Activated T-cell treated with anti-CD3 and anti-CD28 coated beads, Interleukin-2, amount 50 U/mL, for 72 hours (primary cell): ENCODE measurements at places on chromosomes 12 and 14. TPM values are rescaled to one million over a fixed set of nuclear protein-coding genes. Genes with fewer than 3 reads are reported as not detected.

GRCh38 chr14:70735043-70735442 lies 74.3 kb downstream of the MAP3K9 start:
- H3K36me3 ChIP-seq, result no peaks in the 10 kb centered on the region
- H3K4me1 ChIP-seq, result no peaks in the 10 kb centered on the region
- H3K27ac ChIP-seq, result no peak overlapping the region
- H3K4me3 ChIP-seq, result no peak overlapping the region

DNA sequence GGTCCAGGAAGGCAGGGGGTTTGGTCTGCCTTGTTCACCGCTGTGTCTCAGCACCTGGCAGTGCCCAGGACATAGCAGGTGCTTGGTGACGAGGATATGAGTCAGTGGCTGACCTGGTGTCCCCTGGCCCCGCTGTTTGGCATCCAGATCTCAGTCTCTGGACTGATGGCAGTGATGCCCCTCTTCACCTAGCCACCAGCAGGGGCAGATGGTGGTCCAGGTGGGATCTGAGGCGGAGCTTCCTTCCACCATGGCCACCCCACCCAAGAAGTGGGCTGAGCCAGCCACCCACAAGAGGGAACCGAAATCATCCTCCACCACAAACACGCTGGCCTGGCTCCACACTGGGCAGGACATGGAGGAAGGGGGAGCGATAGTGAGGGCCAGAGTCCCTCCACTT lies 16.1 kb upstream of the SH2B3 start:
- no peaks in the 10 kb centered on the region for H3K4me1 ChIP-seq
- no peaks in the 10 kb centered on the region for H3K27me3 ChIP-seq
- no peak overlapping the region for H3K27ac ChIP-seq
- no peak for DNase-seq
- no peak overlapping the region for H3K4me3 ChIP-seq

PTHLH gene
- not detected for total RNA-seq

MGAT2 gene
- total RNA-seq, result 52.7 TPM

DNA sequence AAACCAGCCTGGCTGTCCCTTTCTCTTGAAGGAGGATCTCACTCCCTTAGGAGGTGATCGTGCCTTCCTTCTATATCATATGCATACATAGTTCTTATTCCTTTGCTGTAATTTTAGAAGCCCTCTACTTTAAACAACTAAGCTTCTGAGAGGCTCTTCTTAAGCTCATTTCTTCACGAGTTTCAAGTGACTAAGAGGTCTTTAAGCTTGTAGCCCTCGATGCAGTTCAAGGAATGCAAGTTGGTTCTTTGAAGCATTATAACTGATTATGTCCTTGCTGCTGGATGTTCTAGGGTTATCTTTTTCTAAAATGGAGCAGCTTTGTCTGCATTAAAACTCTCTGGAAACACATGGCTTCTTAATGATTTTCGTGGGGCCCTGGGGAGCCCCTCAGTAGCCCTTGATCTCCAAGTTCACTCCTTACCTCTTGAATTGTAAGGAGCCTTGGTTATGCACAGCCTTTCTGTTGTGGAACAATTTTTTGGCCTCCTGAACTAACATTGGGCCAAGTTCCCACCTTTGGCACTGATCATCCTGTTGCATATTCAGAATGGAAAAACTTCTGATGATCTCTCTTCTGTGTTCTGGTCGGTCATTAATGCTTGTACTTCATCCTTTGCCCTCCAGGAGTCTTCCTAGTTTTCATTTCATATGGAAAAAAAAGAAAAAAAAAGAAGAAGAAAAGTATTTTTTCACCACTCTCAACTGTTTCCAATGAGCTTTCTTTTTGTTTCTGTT lies 12.6 kb downstream of the RASSF8 start:
- no peak for DNase-seq
- H3K27ac ChIP-seq, result no peak overlapping the region
- H3K27me3 ChIP-seq, result peaks cover 22% of the 10 kb centered on the region
- no peaks in the 10 kb centered on the region for H3K4me1 ChIP-seq

GRCh38 chr14:103521951-103522563 lies 573 bp downstream of the CKB start:
- no peaks in the 10 kb centered on the region for H3K27me3 ChIP-seq
- H3K4me3 ChIP-seq, result peak overlapping the region; percentile 43
- H3K36me3 ChIP-seq, result peaks cover 1% of the 10 kb centered on the region
- no peak overlapping the region for H3K27ac ChIP-seq
- peaks cover 17% of the 10 kb centered on the region for H3K4me1 ChIP-seq

STON2 gene
- 0.10 TPM for total RNA-seq
